H1 (cell line): ENCODE measurements at places on chromosomes 5 and 9. TPM values are rescaled to one million over a fixed set of nuclear protein-coding genes. Genes with fewer than 3 reads are reported as not detected.

GRCh38 chr5:17799521-17799920 lies 165.3 kb downstream of the TAF11L14 start:
- no peak for DNase-seq

- DNase-seq: no peak
Measured at GRCh38 chr9:133168432-133168831, 4.7 kb upstream of the GBGT1 start.

GRCh38 chr5:42507451-42508097 lies 84.3 kb downstream of the GHR start:
- DNase-seq: no peak

DNA sequence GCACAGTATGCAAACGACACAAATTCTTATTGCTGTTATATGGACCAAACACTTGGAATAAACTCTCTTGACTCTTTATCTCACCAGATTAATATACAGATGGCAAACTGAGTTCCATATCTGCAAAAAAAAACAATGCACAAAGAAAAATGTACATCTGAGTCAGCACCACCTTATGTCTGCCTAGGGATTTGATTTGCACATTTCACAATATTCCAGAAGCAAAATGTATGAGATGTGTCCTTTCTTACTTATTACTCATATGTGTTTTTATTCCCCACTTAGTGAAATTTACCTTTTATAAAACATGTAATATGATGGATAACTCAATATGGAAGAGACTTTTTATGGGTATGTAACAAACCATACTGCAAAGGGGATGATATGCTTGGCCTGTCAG lies 236.9 kb downstream of the GLIS3 start:
- no peak for DNase-seq

DNA sequence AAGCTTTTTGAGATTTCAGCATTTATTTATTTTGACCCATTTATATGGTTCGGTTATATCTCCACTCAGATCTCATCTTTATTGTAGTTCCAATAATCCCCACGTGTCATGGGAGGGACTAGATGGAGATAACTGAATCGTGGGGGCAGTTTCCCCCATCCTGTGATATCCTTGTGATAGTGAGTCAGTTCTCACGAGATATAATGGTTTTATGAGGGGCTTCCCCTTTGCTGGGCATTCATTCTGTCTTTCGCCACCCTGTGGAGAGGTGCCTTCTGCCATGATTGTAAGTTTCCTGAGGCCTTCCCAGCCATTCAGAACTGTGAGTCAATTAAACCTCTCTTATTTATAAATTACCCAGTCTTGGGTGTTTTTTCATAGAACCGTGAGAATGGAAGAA lies 96.5 kb upstream of the PCSK1 start:
- DNase-seq: no peak

Gene STC2
- 40.0 and 53.1 TPM in 2 replicates for total RNA-seq

Gene FOXE1
- total RNA-seq: not detected in 2 replicates
